ENCODE measurements at places on chromosomes 16 and 17.
A peak's percentile ranks its signal among the peaks of the same experiment; 100 is the strongest.

DNA sequence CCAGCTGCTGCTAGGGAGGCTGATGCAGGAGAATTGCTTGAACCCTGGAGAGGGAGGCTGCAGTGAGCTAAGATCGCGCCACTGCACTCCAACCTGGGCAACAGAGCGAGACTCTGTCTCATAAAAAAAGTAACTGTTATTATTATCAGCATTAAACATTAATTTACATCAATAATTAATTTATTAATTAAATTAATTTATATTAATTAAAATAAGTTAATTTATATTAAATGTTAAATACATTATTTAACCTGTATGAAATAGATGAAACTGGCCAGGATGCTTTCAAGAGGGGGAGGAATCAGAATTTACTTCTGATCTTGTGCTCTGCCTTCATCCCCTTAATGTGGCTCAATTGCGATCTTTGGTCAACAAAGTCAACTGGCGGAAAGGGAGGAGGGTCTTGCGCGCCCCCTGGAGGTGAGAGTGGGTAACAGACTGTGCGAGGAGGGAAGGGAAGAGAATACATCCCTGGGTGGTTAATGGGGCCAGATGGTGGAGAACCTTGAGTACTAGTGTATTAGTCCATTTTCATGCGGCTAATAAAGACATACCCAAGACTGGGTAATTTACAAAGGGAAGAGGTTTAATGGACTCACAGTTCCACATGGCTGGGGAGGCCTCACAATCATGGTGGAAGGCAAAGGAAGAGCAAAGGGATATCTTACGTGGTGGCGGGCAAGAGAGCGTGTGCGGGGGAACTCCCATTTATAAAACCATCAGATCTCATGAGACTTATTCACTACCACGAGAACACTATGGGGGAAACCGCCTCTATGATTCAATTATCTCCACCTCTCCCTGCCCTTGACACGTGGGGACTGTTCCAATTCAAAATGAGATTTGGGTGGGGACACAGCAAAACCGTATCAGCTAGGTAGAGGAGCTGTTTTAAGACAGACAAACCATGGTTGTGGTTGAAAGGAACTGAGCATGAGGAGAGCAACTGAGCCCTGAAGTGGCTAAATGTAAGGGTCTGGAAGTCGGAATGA, 15.7 kb upstream of the CPPED1 start:
- DNase-seq = peak; percentile 41

GRCh38 chr17:13337864-13338371, 263.8 kb downstream of the HS3ST3A1 start:
- DNase-seq = peak; percentile 56

GRCh38 chr17:29590411-29591145, 1.1 kb upstream of the GIT1 start:
- peak; percentile 58 for DNase-seq

GRCh38 chr16:17770104-17770503, 299.3 kb upstream of the XYLT1 start:
- DNase-seq = no peak

DNA sequence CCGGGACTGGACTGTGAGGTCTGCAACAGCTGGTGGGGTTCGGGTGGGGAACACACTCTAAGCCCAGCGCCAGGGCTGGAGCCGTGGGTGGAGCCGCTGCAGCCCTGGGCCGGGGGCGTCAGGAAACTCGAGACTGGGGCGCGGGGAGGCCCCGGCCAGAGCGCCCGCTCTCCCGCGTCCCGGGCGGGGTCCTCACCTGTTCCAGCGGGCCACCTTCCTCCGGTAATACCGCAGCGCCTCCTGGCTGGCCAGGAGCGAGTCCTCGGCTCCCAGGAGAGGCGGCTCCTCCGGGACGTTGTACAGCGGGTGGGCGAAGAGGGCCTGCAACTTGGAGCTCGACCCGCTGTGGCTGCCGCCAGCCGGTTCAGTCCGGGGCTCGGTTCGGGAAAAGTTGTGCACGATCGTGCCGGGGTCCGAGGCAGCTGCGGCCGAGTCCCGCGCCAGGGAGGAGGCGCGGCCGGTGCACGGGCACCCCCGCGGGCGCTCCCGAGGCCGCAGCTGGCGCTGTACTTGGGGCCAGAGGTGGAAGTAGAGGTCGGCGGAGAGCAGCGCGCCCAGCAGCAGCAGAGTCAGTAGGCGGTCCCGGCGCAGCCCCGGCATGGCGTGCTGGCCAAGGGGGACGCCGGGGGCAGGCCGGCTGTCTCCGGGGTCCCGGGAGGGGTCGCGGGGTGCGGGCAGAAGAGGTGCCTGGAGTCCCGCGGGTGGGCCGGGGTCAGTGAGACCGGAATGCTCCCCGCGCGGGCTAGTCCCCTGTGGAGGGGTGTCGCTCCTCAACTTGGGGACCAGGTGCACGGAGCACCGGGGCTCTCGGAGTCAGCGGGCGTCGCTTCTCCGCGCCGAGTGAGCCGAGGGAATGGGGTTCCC, 868 bp downstream of the FAM20A start:
- no peak for DNase-seq

DNA sequence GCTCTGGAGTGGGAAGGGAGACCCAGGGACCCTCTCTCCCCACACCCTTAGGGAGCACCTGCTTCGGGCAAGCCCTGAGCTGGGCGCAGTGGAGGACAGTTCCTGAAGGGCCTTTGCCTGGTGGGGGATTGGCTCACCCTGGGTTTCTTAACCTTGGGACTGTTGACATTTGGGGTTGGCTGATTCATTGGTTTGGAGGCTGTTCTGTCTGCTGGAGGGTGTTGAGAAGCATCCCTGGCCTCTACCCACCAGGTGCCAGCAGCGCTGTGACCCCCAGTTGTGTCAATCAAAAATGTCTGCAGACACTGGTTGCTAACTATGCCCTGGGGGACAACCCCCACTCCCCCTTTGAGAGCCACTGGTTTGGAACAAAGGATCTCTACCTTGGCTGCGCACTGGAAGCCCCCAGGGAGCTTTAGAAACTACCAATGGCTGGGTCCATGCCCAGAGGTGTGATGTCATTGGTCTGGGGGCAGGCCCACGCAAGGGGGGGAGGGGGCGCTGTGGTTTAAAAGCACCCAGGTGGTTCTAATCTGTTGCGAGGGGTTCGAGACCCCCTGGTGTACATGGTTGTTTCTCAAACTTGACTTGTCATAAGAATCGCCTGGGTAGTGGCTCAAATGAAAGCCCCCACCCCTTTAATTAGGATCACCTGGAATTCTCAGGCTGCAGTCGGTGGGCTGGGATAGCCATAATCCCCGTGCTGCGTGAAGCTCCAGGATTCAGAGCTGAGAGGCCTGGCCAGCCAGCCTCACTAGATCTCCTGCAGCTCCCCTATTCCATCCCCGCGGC, 151.9 kb upstream of the GSE1 start:
- no peak for DNase-seq

DNA sequence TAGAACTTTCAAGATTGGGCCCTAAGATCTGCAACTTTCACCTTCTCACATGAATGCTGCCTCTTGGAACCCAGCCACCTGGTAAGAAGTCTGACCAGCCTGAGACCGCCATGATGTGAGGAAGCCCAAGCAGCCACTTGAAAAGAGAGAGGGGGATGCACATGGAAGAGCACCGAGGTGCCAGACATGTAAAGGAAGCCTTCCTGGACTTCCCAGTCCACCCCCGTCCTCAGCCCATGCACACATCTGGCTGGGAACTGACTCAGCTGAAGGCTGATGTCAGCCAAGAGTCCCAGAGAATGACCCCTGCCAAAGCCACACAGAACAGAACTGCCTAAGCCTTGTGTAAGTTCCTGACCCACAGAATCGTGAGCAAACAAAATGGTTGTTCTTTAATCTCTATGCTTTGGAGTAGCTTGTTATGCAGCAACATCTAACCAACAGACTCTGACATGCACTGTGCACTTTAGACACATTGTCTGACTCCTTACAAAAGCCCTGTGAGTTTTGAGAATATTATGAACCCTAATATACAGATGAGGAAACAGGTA, 86.7 kb downstream of the RMI2 start:
- DNase-seq = no peak

DNA sequence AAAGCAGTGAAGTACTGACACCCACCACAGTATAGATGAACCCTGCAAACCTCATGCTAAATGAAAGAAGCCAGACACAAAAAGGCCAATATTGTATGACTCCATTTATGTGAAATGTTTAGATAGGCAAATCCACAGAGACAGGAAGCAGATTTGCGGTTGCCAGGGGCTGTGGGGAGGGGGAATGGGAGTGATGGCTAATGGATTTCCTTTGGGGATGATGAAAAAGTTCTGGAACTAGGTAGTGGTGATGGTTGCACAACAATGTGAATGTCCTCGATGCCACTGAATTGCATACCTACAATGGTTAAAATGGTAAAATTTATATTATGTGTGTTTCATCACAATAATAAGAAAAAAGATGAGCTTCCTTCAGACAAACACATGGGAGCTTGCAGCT, 28.4 kb upstream of the WFIKKN2 start:
- DNase-seq = no peak

DNA sequence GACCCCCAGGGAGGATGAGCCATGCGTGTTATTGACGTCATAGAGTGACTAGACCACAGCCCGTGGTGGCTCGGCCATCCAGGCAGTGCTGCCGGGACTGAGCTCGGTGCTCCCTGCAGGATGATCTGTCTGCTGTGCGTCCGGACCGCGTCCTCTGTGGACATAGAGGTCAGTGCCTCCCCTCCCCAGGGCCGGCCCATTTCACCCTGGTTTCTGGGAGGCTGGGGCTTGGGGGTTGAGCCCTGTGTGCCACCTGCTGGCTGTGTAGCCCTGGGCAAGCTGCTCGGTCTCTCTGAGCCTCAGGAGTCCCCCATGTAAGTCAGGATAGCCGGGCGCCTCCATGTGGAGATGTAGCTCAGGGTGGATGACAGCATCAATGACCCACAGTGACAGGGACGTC, 8.3 kb downstream of the TSC2 start:
- DNase-seq = no peak

GRCh38 chr17:34607917-34608316, 28.5 kb downstream of the TMEM132E start:
- DNase-seq = no peak

DNA sequence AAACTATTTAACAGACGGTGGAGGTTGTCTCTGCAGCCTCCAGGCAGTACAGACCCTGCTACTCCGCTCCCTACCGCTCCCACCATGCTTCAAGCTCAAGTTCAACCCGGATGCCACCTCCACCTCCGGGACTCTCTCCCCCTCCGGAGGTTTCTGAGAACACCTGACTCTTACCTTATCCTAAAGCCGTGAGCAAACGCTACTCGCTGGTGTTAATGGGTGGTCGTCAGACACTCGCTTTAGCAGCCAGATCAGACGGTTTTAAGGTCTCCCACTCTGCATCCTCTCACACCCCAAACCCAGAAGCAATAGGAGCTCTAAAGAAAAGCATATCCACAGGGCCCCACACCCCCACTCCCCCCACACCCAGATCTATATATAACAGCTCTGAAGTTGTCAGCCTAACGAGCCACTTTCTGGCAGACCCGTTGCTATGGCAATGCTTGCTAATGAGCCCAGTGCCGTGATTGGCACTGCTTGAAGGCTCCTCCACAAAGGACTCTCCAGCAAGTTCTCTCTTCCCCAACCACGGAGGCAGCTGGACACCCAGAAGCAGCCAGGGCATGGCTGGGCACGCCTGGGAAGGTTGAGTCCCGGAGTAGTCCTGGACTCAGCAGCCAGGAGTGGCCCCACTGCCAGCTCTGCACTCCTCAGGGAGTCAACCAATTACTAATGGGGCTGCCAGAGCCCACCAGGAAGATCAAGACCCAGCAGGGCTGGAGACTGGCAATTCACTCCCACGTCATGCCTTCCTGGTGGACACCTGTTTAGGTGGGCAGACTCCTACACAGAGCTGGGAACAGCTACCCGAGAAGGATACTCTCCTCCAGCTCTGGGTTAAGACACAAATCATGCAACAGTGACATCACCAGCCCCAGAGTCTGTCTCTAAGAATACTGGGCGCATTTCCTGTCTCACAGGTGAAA, 121.2 kb upstream of the RCVRN start:
- DNase-seq = no peak

- DNase-seq = no peak
These were observed 37.4 kb downstream of the NLRC5 start for GRCh38 chr16:57026778-57027062.

DNA sequence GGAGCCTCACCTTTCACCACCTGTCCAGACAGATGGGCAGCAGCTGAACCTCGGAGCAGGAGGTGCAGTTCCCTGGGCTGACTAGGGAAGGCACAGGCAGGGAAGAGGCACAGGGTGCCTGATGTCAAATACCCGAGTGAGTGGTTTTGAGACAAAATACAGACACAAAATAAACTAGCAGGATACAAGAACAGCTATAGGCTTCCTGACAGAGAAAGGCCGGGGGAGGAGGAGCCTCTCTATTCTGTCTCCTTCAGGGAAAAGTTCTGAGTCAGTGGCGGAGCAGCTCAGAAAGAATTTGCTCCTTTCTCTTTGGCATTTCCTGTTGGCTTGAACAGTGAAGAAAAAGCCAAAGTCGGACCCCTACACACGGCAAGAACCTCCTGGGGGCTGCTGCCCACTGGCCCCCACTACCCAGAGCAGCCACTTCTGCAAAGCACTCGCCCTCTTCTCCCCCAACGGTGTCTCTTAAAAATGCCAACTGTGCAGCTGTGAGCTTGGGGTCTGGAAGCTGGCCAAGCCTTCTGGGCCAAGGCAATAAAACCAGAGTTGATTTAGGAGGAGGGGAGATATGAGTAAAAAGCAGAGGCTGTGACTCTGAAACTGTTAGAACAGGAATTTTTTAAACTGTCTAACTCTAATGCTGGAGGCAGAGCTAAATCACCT, 14.4 kb upstream of the FAAP100 start:
- DNase-seq = peak; percentile 79

GRCh38 chr17:51957786-51958185, 200.7 kb downstream of the CA10 start:
- no peak for DNase-seq

DNA sequence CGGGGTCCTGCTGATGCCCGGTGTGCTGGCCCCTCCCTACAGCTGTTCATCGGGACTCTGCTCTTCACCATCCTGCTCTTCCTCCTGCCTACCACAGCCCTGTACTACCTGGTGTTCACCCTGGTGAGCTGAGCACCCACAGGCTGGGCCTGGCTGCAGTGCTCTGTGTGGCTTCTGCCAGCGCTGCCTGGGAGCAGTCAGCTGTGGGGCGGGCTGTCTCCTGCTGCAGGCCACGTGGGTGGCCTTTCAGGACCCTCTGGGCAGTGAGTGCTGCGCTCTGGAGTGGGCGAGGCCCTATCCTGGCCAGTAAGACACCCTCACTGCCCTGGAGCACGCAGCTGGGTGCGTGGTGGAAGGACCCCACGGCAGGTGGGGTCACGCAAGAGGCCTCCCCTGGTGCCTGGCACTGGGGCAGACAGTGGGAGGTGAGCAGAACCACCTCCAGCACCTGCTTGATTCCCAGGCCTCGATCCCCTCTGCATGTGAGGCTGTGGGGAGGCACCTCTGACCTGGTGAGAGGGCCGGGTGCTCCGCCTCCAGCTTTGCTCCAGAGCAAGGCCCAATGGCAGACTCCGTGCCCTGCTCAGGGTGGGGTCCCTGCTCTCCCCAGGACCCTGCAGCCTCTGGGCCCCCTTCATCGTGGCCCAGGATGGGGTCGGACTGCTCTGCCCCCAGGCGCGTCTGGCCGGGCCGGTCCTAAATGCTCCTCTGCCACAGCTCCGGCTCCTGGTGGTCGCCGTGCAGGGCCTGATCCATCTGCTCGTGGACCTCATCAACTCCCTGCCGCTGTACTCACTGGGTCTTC, 9.5 kb upstream of the RAB40C start:
- no peak for DNase-seq
